ENCODE measurements at places on chromosomes 7 and 10. TPM values are rescaled to one million over a fixed set of nuclear protein-coding genes. Genes with fewer than 3 reads are reported as not detected.

DNA sequence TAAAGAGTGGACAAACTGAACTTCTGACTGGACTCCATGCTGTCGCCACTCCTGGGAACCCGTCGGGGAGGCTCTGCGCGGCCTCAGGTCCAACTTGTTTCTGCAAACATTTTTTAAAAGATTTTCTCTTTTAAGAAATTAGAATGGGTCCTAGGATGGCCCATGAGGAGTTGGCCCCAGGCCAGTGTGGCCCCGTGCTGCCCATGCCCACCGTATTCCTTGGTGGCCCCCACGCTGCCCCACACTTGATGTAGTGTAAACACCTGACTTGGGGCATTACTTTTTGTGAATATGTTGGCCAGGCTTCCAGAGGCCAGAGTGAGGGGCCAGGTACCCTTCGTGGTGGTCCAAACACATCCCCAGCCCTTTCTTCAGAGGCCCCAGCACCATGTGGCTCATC is 19.3 kb downstream of the ZNF316 start:
- no peaks in the 10 kb centered on the region for H3K27me3 ChIP-seq
- H3K4me3 ChIP-seq: no peak overlapping the region
- H3K36me3 ChIP-seq: peaks cover 31% of the 10 kb centered on the region

- H3K4me1 ChIP-seq: peaks cover 8% of the 10 kb centered on the region
- no peak overlapping the region for H3K4me3 ChIP-seq
- H3K36me3 ChIP-seq: no peaks in the 10 kb centered on the region
- no peak overlapping the region for H3K27ac ChIP-seq
Measured at GRCh38 chr7:2808891-2809665, 35.0 kb downstream of the GNA12 start.

- no peak overlapping the region for H3K27ac ChIP-seq
- H3K36me3 ChIP-seq: no peaks in the 10 kb centered on the region
- H3K4me3 ChIP-seq: no peak overlapping the region
- no peak for DNase-seq
- peaks cover 10% of the 10 kb centered on the region for H3K27me3 ChIP-seq
- H3K4me1 ChIP-seq: no peaks in the 10 kb centered on the region
Measured at GRCh38 chr7:31093282-31093681, 41.2 kb downstream of the ADCYAP1R1 start.

DNA sequence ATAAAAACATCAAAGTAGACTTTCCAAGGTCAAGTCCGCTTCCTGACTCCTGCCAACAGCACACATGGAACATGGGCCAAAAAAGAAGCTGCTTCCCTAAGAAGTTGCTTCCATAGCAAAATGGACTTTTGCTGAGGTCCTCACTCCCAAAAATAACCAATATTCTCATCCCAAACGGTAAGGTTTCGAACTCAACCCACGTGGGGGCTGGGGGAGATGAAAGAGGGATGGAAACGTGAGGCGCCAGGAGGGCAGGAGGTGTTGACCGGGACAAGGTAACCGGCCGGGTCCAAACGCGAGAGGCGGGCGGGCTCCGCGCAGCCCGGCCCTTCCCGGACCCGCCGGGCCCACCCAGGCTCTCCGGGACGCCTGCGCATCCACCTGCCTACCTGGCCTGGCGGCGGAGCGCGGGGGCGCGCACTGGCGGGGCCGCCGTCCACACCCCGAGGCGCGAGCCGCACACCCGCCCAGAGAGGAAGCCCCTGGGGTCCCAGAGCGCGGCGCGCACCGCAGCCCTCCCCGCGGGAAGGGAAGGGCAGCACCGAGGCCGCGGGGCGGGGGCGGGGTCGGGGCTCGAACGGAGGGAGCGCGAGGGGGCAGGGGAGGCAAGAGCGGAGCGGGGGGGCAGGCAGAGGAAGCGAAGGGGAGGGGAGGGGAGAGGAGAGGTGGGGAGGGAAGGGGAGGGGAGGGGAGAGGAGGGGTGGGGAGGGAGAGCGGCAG is 742 bp downstream of the LMBR1 start:
- H3K4me3 ChIP-seq: peak overlapping the region; percentile 89
- DNase-seq: peak; percentile 91
- H3K27ac ChIP-seq: peak overlapping the region; percentile 94

- H3K27me3 ChIP-seq: no peaks in the 10 kb centered on the region
- peaks cover 21% of the 10 kb centered on the region for H3K4me1 ChIP-seq
- H3K27ac ChIP-seq: peak overlapping the region; percentile 34
Measured at GRCh38 chr7:107754642-107755041, 10.7 kb downstream of the CBLL1 start.

- no peak overlapping the region for H3K27ac ChIP-seq
- no peak overlapping the region for H3K4me3 ChIP-seq
- no peaks in the 10 kb centered on the region for H3K36me3 ChIP-seq
- no peaks in the 10 kb centered on the region for H3K27me3 ChIP-seq
Measured at GRCh38 chr10:19710600-19710999, 105.6 kb upstream of the PLXDC2 start.

GRCh38 chr10:113626809-113627355 is 37.0 kb downstream of the NRAP start:
- H3K4me1 ChIP-seq: no peaks in the 10 kb centered on the region
- H3K4me3 ChIP-seq: no peak overlapping the region
- no peak for DNase-seq
- H3K27ac ChIP-seq: no peak overlapping the region
- H3K27me3 ChIP-seq: peaks cover 8% of the 10 kb centered on the region

TAS2R16 gene
- total RNA-seq: not detected

TMEM26 gene
- total RNA-seq: not detected
